Astrocyte of the hippocampus (primary cell): ENCODE measurements at places on chromosomes 12 and 14.

GRCh38 chr14:20905676-20906075, 14.5 kb downstream of the RNASE3 start:
- DNase-seq = no peak

GRCh38 chr12:10563966-10564365, 49.4 kb downstream of the MAGOHB start:
- no peak for DNase-seq

GRCh38 chr12:78209846-78210505, 379.3 kb downstream of the NAV3 start:
- DNase-seq = peak; percentile 4

GRCh38 chr14:103546652-103547454, 15.6 kb downstream of the BAG5 start:
- DNase-seq = peak; percentile 76

DNA sequence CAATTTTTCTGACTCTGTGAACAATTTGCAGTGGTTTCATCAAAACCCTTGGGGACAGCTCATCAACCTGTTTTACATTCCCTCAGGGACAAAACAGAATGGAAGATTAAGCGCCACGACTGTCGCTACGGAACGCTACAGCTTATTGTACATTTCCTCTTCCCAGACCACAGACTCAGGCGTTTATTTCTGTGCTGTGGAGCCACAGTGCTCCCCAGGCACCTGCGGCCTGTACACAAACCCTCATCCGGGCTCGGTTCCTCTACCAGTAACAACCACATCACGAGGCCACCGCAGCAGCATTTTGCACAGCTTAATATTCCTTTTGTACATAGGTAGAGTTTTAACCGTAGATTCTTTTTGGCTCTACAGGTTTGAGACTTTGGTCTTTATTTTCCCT, 397.4 kb upstream of the OR4E1 start:
- DNase-seq = no peak

DNA sequence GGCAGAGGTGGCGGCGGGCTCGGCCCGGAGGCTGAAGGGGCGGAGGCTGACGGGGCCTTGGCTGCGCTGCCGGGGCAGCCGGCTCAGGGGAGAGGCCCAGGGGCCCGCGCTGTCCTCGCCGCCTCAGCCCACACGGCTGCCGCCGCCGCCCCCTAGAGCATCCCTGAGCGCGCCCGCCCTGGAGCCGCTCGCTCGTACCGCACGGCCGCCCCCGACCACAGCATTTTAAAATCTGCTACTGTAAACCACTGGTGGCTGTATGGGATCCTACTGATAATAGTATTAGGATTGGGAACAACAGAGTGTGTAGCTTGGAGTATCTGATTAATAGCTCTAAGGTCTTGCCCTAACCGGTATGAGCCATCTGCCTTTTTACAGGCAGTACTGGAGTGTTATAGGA, 22.2 kb upstream of the EDDM3A start:
- no peak for DNase-seq

DNA sequence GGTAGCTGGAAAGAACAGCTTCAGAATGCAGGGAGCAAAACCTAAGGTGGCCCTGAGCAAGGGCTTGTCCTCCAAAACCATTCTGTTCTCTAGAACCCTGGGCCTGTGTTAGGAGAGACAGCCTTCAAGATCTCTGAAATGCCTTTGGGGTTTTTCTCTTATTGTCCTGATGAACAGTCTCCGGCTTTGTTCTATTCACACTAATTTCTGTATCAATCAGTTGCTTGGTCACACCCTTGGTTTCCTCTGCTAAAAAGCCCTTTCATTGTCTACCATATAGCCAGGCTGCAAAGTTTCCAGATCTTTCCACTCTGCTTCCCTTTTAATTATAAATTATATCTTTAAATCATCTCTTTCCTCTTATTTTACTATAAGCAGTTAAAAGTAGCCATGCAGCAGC, 219.9 kb upstream of the ARID2 start:
- DNase-seq = no peak

- peak; percentile 3 for DNase-seq
These were observed 2.5 kb upstream of the ZCCHC8 start for GRCh38 chr12:122503147-122503751.

GRCh38 chr14:82420871-82421270, 887.2 kb upstream of the SEL1L start:
- no peak for DNase-seq

DNA sequence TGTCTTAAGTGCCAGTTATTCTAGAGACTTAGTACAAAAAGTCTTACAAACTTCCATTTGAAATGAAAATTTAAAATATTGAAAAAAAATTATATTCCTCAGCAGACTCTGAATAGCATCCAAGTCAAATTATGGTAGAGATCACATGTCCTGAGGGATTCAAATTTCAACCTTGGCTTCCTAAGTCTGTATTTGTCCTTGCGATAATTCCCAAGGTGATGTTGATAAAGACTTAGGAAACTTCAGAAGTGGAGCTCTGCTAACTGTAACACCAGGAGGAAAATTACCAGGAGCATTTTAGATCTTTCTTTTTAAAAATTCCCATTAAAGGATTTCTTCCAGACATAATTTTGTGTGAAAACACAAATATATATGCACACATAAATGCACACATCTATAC, 178.3 kb downstream of the IPO8 start:
- DNase-seq = no peak

GRCh38 chr14:80278293-80279023, 67.2 kb upstream of the DIO2 start:
- DNase-seq = no peak

DNA sequence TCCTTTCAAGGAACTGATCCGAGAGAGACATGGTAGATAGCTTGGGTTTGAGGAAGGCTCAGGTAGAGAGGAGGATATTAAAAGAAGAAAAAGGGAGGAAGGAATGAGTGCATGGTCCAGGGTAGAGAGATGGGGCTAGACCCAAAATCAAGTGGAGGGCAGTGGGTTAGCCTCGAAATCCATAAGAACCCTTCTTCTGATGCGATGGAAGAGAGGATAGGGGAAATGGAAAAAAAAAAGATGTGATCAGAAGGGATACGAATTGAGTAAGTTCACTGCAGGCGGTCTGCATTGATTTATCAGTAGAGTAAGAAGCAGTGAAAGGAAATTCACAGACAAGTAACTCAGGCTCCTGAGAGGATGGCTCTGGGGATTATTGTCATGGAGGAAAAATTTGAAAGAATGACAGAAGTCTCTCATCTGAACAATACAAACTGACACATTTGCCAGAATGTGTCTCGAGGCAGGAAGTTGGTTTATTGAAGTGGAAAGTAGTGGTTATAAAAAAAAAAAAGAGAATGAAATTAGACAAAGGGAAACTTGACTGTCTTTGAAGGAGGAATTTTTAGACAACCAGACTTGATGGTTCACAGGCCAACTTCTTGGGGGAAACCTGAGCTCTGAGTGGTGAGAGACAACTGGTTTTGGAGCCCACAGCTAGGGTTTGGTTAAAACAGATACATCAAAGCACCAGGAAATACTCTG, 10.2 kb downstream of the PPFIBP1 start:
- peak; percentile 57 for DNase-seq

GRCh38 chr14:76922584-76922983, 96.4 kb downstream of the LRRC74A start:
- peak; percentile 76 for DNase-seq

DNA sequence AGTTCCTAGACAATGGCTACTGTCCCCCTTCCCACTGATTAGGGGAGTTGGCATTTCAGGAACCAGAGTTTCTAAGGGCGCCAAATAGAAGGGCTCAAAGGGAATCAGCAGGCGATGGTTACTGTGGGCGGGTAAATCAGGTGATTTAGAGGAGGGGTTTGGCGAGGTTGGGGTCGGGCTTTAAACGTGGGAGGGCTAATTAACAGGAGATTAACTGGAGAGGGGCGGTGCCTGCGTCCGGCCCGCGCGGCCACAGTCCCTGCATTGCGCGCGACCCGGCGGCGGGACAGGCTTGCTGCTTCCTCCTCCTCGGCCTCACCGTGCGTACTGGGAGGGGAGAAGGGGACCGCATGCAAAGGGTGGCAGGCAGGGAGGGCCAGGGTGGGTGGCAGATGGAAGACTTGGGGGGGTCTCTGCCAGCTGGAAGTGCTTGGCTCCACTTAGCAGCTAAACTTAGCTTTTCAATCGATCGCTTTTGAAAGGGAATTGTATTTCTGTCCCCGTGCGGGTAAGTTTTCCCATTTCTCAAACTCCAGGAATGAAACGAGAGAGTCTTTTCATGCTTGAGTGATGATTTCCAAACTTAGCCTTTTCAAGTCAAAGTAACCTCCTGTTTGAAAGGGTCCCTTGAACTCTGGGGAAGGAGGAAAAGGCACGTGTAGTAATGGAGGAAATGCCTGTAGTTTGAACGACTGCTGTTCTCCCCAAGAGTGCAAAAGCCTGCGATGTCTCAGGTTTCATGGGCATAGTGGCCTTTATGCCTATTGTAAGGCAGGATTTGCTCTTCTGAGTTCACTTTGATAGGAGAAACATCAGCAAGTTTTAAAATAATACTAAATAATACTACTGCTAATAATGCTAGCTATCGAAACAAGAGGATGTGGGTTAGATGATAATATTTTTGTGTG, at the start of gene MGST1:
TSS of gene MGST1 (plus strand) at position 255 of the 908 bp plus-strand sequence. CDS start 6,608 bp downstream, outside the sequence.
- peak; percentile 67 for DNase-seq

DNA sequence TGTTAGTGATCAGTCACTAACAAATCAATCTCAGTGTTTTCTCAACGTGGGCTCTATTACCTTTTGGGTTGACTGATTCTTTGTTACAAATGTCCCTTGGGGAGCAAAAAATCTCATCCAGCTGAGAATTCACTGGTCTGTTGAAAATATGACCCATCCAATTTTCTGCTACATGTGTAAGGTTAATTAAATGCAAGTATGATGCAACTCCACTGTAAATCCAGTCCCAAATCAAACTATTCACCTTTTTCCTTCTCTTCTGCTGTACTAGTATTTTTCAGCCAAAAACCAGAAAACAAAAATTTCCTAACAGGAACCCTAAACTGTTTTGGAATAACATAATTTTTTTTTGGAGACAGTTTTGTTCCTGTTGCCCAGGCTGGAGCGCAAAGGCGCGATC, 2.2 kb downstream of the ERH start:
- no peak for DNase-seq

GRCh38 chr12:105480162-105480561, 149.7 kb downstream of the C12orf75 start:
- DNase-seq = no peak

- DNase-seq = no peak
These were observed 25.6 kb downstream of the PRKAB1 start for GRCh38 chr12:119693511-119693910.

DNA sequence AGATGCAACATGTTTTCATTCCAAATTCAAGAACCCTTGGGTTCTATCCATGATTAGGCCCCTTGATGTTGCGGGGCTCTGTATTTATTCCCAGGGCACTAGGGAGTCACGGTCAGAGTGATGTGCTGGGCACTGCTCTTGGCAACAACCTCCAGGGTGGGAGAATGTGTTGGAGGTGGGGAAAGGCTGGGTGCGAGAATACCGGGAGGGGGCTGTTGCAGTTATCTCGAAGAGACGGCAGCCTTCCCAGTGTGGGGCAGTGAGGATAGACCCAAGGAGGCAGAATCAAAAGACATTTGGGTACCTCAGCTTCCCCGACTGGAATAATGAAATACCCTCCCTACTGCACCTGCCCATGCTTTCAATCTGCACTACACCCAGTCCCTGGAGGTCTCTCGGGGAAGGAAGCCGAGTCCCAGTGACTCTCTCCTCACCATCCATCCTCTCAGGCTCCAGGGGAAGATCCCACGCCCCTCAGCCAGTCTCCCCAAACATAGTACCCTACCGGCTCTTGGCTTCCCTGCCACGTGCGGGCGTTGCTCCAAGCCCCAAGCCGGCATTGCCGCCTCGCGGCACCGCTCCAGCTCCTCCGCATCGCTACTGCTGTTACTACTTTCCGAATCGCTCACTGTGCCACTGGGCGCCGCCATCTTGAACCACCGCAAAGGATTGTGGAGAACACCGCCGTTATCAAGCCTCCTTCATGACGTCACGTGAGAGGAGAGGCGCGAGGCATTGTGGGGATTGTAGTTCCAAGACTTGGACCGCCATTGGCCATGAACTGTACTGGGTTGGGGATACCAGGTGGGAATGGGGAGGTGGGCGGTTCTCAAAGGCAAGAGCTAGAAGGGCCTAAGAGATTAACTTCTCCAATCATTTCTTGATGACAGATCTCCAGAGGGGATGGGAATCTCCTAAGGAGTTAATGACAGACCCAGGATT, at the start of gene C12orf43:
TSS of gene C12orf43 (minus strand) at position 663 of the 942 bp plus-strand sequence. CDS start at position 650, 13 bp downstream.
- peak; percentile 95 for DNase-seq

GRCh38 chr12:121129811-121130147, 2.9 kb upstream of the P2RX7 start:
- no peak for DNase-seq

DNA sequence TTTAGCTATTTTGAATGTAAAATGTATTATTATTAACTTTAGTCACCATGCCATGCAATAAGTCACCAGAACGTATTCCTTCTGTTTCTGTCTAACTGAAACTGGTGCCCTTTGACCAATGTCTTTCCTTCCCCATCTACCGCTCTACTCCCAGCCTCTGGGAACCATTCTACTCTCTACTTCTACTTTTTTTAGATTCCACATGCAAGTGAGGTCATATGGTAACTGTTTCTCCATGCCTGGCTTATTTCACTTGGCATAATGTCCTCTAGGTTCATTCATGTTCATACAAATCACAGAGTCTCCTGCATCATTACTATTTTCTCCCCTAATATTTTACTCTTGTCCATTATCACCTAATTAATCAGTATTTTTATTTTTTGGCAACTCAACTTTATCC, 160.1 kb downstream of the TMX1 start:
- no peak for DNase-seq

GRCh38 chr12:12722435-12723148, 5.4 kb downstream of the CDKN1B start:
- peak; percentile 75 for DNase-seq

DNA sequence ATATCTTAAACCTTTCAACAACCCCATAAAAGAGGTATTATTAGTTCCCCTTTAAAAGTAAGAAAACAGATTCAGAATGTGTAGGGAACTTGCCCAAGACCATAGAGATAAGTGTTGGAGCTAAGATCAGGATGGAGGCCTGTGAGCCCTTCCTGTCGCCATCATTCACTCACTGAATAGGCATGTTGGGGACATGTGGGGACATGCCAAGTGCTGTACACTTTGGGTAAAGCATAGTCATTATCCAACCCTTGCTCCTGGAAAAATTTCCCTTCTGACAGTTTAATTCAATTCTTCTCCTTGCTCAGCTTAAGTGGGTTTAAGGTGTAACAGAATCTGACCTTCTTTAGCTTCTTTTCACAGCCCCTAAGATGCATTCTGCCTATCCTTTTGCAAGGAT, 28.0 kb upstream of the C12orf42 start:
- no peak for DNase-seq

GRCh38 chr14:89900802-89901201, 53.7 kb downstream of the EFCAB11 start:
- DNase-seq = no peak

GRCh38 chr12:117830471-117830870, 138.3 kb downstream of the KSR2 start:
- no peak for DNase-seq

GRCh38 chr12:41479426-41479825, 291.3 kb downstream of the PDZRN4 start:
- DNase-seq = no peak

GRCh38 chr14:102982852-102983470, 60.5 kb downstream of the AMN start:
- DNase-seq = no peak
